ENCODE measurements at places on chromosomes 11 and 22.

DNA sequence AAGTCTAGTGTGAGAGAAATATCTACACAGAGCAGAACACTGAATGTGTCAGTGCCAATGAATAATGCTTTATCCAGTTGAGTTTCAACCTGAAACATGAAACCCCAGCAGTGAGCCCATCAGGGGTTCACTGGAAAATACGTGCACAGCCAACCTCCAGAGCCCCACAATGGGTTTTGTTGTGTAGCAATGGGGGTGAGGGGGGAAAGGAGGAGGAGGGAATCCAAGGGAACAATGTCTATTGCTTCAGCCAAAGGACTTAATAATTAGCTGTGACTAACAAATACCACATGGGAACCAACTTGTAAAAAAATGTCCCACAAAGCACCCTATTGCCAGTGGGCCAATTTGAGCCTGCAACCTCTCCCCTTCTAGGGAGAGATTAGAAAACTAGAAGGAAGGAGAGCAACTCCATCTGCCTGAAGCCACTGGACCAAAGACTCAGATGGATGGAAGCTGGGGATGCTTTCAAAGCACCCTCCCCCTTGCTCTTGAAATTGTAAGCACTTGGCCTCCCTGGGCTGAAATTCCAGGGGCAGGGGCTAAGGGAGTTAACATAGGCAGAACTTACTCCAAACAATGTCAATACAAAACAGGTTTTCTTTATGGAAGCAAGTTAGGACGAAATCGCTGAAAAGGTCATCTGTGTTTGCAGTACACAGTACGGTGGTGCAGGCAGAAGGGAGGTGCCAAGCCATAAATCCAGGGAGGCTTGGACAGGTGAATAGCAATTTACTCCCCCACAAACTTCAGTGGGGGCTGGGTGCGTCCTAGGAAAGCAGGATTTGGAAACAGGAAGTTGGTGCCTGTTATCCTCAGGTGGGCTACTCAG lies 99.8 kb downstream of the ARL14EP start:
- DNase-seq, result no peak

- DNase-seq, result no peak
Measured at GRCh38 chr11:124115782-124116616, 749 bp downstream of the VWA5A start.

DNA sequence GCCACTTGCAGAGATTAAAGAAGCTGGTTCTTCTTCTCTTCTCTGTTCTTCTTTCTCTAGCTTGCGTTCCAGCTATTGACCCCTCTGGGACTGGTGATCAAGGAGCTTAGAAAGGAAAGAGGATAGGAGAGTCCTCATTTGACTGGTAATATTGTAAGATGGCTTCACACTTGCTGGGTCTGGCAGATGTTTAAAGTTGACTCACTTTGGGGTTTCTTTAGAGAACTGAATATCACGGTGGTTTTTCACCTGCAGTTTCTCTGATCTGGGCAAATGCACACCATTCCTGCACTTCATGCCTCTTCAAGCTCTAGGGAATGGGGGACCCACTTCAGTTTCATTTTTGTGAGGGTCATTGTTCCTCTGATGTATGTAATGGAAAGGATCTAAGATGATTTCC lies 41.8 kb upstream of the DEUP1 start:
- no peak for DNase-seq

- no peak for DNase-seq
Measured at GRCh38 chr22:37681001-37681424, 5.1 kb upstream of the NOL12 start.
